ENCODE measurements at places on chromosomes 5 and 9.

DNA sequence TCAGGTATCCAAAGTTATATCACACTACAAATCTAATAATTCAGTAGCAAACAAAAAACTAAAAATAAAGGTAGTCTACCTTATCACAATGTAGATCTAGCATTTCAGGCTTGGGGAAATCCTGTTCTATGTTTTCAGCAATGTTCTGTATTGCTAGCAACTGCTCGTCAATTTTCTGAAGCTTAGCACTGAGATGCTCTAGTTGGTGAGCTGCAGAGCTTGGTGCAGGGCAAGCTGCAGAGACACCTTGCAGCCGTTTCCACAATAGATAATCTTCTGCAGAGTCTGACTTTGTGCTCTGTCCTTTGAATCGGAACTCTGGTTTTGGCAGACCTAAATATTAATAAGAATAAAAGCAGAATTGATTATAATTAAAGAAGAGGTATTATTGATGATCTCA lies 95.5 kb downstream of the CPLANE1 start:
- no peak for DNase-seq

DNA sequence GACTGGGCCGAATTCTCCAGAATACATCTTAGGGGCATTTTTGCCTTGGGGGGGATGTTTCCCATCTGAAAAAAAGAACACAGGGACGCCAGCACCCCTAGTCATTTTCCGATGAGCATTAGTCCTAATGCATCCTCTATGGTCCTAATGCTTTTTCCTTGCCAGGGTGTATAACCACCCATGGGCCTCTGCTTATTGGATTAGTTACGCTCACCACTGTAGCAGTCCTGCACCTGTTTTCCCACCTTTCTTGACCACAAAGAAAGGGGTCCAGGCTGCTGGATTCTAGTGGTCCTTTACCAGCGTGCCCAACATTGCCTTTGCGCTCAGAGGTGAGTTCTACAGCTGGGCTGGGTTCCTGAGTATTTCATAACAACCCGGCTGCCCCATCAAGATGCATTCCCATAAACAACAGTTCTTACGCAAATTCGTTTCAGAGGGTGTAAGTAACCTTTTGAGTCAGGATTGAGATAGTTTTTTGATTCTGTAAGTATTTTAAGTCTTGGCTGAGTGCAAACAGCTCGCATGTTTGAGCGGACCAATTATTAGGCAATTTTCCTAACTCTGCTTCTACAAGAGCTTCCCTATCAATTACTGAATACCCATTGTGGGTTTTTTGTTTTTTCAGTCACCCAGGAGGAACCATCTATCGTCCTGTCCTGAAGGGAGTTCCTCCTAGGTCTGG lies 135.1 kb downstream of the DROSHA start:
- DNase-seq: no peak

DNA sequence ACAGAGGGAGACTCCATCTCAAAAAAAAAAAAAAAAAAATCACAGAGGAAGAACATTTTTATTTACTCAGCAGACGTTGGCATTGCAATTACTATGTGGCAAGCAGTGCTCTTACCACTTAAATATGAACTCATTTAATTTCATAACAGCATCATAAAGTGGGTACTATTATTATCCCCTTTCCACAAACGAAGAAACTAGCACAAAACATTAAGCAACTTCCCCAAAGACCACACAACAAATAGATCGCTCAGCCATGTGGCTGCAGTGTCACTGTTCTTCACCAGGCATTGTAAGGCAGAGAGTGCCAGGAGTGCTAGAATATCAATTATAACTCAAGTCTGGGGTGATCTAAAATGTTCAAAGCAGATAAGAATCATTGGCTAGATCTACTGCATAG lies 69.8 kb upstream of the PLPP6 start:
- no peak for DNase-seq

GRCh38 chr9:111427186-111427585 lies 57.0 kb downstream of the ECPAS start:
- peak; percentile 13 for DNase-seq

GRCh38 chr5:176628406-176629228 lies 1.7 kb downstream of the SNCB start:
- DNase-seq: no peak

GRCh38 chr9:16689351-16689938 lies 181.0 kb downstream of the BNC2 start:
- DNase-seq: no peak

DNA sequence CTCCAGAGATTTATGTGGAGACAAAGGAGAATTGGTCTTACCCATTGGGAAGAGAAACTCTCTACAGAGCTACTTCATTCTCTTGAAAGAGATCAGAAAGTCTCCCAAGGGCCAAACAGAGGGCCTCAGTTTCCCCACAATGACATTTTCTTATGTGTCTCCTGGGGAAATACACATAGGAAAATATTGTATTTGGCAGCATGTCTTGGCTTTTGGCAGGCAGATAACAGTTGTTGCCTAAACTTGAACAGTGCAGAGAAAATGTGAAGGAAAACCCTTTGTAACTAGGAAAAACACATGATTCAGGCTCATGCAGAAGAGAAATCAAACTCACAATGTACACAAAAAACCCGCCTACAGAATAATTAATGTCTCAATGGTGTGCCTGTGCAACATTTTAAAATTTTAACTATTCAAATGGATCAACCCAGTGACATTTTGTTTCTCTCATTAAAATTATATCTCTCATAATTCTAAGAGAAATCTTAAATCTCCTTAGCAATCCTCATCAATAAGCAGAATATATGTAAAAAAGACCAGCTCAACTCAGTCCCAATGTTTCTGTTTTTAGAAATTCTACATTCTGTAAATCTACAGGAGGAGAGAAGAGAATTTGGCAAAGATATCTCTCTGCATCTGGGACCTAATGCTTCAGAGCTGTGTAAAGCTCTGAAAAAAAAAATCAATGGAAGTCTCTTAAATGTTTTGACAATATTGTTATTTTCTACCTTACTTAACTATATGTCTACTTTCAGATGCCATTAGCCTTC lies 205.1 kb downstream of the ADAMTSL1 start:
- no peak for DNase-seq

DNA sequence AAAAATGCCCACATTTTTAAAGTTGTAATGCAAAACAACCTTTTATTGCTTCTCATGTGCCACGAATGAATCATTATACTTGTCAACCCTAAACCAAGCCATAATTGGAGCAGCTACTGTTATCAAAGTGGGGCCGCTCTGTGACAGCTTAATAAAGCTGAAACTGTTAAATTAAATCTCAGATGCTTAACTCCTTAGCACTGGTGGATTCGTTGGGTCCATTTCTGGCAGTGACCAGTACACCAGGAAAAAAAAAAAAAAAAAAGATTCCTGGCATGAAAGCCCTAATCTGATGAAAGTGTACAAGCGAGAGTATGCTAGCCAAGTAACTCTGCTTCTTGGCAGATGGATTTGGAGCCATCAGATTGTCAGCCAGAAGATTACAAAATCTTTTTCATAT lies 164.8 kb downstream of the ZSWIM6 start:
- DNase-seq: no peak

GRCh38 chr9:35844628-35845270 lies 15.7 kb downstream of the TMEM8B start:
- peak; percentile 49 for DNase-seq

DNA sequence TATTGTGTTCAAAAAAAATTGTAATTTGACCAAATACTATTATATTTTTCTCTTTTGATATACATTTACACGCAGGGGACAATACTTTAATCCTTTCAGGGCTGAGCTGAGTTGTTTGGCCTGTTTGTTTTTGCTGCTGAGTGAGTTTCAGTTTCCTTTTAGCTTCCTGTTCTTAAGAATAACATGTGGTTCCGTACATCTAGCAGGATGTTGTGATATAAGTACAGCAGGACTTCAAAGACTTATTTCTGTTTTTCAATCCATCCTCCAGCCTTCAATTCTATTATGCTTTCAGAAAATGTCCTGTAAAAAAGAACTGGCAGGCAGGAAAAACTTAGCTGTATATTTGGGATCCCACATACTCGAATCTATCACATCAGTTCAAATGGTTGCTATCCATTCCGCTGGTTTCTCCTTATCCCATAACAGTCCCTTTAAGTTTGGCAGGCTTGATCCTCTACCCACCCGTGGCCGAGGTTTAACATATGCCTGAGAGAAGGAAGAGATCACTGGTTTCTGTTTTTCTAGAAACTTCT lies 1037.3 kb upstream of the ACO1 start:
- peak; percentile 39 for DNase-seq

GRCh38 chr5:72470826-72471225 lies 36.4 kb downstream of the ZNF366 start:
- no peak for DNase-seq

DNA sequence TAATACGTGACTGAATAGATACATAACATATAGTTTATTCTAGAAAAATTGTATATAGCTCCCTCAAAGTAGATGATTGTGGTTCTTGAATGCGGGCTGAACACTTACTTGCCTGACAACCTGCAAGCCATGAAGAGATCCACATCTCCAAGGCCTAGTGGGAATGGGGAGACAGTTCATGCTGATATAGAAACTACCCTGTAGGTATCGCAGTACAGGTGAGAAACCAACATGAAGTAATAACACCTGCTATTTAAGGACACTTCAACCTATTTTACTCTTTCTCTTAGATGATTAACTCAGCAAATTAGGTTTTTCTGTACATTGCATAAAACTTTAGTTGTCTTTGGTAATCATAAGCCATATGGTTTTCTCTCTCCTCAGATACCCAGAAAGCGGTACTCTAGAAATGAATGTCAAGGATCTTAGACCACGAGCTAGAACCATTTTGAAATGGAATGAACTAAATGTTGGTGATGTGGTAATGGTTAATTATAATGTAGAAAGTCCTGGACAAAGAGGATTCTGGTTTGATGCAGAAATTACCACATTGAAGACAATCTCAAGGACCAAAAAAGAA lies 47.3 kb downstream of the UHRF2 start:
- no peak for DNase-seq

DNA sequence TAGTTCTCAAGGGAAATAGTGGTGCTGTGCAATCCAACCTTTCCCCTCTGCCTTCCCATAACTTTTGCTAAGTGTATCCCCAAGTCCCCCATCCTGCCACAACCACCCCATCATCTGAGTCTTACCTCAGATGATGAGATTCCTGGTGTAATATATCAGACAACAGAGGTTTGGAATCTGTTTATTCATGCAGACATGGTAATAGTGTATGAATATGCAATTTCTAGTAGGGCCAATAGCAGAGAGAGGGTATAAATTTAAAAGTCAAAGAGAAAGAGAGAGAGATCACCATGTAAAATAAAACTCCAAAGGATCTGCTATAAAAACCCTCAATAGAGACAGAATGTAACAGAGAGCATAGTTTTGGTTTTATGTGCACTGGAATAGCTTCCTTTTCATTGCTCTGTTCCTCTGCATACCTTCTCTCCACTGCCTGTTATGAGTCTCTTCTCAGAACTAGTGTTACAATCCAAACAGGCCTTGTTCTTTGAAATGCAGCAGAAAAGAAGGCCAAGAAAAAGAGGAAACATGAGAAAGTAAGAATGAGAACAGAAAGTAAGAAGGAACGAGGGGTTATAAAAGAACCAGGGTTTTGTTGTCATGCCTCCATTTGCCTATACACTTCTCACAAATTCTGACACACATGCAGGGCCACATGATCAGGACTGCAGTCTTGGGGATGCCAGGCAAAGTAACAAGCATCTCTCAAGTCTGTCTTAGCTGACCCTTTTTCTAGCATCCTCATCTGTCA lies 278.0 kb downstream of the CETN3 start:
- DNase-seq: peak; percentile 53

- no peak for DNase-seq
Observed at GRCh38 chr9:27485158-27485557, 38.9 kb upstream of the IFNK start.

DNA sequence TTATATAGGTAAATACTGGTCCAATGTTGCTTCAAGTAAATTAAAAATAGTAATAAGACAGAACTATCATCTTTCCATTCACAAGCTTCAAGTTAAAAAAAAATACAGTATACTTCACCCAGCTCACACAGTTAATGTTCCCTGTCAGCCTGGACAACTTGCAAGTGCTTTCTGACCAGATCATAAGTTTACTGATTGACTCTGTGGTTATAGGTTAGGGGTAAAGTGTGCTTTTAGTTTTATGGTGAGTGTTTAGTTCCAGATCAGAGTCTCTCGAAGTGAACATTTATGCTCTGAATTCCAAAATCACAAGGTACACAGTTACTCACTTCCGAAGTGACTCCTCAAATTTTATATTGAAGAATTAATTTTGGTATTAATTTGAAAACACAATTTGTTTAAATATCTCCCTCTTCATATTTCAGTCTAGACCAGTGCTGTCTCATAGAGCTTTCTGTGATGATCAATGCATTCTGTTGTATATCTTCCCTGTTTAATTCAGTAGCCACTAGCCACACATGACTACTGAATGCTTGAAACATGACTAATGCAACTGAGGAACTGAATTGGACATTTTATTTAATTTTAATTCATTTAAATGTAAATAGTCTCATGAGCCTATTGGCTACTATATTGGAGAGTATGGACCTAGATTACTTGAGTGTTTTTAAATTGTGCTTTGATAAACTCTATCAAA lies 90.7 kb downstream of the MEF2C start:
- no peak for DNase-seq

DNA sequence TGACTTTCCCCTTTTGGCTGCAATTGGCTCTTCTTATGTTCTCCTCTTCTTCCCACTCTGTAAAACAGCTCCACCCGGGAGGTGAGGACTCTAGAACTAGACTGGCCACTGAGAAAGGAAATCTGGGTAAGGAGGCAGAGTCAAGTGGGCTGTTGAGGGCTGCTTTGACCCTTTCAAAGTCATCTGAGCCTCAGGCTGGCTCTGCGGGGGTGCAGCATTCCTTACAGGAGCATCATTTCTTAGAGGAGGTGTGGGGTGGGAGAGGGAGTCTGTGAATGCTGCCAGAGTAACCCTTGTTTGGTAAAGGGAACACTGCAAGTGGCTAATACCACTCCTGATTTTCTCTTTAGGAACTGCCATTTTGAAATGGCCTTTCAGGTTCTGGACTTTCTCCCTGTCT lies 377.7 kb upstream of the SMARCA2 start:
- no peak for DNase-seq

- DNase-seq: no peak
Observed at GRCh38 chr9:70076678-70077077, 33.0 kb downstream of the MAMDC2 start.

- DNase-seq: no peak
Observed at GRCh38 chr9:82555431-82556051, 507.4 kb downstream of the RASEF start.

- peak; percentile 64 for DNase-seq
Observed at GRCh38 chr5:43073597-43074546, 33.8 kb upstream of the ANXA2R start.

GRCh38 chr5:73490088-73490487 lies 8.2 kb upstream of the BTF3 start:
- DNase-seq: no peak

- no peak for DNase-seq
Observed at GRCh38 chr9:91359734-91360470, 1.8 kb downstream of the AUH start.

- no peak for DNase-seq
Observed at GRCh38 chr5:93594591-93595419, 11.8 kb downstream of the NR2F1 start.

DNA sequence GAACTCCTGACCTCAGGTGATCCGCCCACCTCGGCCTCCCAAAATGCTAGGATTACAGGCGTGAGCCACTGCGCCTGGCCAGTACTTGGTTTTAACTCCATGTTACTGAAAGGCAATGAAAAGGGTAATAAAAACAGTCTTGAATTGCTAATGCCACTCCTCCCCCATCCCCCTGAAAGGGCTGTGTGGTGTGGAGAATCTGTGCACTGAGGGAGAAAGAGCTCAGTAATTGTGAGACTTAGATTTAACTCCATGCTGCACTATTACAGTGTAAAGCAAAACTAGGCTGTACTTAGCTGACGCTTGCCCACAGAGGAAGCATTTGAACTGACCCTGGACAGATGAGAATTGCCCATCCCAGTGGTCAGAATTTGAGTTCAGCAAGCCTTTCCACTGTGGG lies 1662.4 kb upstream of the ACO1 start:
- no peak for DNase-seq

- peak; percentile 42 for DNase-seq
Observed at GRCh38 chr5:35902046-35902672, 36.3 kb downstream of the CAPSL start.

Data from GM20000 (cell line).